ENCODE measurements at places on chromosomes 12 and 14.

GRCh38 chr12:81083906-81084513 lies 6.1 kb downstream of the ACSS3 start:
- DNase-seq = no peak

- no peak for DNase-seq
Measured at GRCh38 chr14:54672688-54673087, 105.8 kb downstream of the SAMD4A start.

DNA sequence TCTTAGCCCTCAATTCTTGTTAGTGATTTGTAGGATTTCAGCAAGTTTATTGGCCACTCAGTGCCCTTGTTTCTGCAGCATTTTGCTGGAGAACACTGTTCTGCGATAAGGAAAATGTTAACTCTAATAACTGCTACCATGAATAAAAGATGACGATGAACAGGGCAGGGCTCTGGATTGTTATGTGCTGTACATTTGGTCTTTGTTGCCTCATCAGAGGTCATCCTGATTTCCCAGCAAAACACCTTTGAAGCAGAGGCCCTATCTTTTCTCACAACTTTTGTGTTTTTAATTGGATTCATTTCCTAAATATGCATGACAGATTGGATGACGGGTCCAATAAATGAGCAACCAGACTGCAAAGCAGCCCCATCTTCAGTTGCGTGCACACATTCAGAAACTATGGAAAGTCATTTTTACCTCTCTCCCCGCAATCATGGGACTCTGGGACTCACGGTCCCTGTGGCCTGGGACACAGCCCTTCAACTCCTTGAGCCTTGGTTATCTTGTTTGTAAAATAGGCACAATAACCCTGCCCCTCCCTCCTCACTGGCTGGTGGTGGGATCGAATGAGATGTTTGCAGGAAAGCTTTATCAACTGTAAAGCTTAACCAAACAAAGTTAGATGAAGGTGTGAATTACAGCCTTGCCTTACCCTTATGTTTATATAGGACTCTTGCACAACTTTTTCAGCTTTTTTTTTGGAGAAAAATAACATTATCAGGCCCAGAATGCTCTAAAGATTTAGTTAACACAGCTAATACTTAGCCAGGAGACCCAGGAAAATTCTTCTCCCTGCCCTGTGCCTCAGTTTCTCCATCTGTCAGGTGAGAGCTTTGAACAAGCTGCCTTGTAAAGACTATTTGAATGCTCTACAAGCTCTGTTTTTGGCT lies 45.4 kb downstream of the RPH3A start:
- DNase-seq = no peak

DNA sequence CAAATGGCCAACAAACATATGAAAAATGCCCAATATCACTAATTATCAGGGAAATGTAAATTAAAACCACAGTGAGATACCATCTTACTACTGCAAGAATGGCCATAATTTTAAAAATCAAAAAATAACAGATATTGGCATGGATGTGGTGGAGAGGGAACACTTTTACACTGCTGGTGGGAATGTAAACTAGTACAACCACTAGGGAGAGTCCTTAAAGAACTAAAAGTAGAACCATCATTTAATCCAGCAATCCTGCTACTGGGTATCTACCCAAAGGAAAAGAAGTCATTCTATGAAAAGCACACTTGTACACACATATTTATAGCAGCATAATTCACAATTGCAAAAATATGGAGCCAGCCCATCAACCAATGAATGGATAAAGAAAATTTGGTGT lies 459.7 kb downstream of the GXYLT1 start:
- DNase-seq = no peak

GRCh38 chr14:54478636-54479215 lies 10.1 kb downstream of the GMFB start:
- DNase-seq = no peak

DNA sequence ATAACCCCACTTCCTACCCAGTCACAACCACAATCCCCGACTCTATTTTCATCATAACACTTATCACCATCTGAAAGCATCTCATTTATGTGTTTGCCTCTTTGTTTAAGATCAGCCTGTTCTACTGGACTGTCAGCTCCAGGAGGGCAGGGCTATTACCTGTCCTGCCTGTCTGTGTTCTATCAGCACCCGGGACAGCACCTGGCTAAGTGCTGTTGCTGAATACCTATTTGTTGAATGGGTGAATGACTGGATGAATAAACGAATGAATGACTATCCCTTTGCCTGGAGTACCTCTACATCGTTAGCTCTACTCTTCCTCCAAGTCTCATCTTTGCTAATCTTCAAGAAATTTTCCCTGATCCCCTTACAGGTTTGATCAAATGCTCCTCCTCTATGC lies 69.0 kb downstream of the WSCD2 start:
- no peak for DNase-seq

DNA sequence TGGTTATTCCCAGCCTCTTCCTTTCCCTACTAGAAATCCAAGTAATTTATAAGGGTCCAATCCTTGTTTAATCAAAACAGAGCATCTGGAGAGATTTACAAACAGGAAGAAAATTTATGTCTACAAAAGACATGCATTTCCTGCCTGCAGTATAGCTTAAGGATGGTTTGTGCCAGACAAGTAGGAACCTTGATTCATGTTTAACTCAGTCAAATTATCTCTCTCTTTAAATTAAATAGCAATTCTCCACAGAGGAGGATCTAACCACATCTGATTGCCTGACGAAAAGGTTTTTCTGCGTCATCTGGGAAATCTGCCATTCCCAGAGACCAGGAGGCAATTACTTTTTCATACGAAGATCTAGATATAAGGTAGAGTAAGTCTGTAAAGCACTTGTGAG lies 105.2 kb downstream of the ZFC3H1 start:
- DNase-seq = peak; percentile 37

DNA sequence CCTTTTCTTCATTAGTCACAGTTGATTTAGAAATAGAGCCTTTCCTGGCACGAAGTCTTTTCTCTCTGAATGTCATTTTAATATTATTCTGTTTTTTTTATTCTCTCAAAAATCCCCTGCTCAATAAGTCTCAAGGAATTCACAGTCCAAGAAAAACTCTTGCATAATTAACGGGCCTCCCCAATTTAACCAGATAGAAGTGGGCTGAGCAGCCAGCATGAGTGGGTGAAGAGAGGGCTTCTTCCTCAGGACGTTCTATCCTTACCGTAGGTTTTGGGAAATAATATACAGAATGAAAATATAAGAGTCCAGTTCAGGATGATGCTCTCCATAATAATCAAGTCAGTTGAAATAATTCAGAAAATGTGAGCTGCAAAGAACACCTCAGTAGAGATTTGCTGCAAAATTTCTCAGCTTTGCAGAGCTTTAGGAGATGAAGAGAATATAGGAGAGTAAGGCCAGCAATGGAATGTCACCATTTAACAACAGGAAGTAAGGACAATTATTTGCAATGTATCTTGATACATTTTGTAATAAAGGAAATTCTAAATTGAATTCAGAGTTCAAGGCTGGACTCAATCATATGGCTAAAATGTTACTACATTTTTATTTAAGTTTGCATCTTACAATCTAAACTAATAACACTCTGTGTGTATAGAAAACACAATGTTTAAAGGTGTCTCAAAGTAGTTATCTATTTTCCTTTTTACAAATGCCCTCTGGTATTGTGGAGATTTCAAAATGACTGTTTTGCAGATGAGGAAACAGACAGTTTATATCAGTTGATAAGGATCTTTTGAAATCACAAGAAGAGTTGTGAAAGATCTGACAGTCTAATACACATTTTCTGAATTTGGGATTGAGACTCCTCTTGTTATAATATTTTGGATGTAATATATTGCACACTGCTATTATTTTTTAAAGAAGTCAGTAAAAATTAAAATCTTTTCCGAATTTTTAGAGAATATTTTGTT lies 1724.1 kb upstream of the SEL1L start:
- no peak for DNase-seq

DNA sequence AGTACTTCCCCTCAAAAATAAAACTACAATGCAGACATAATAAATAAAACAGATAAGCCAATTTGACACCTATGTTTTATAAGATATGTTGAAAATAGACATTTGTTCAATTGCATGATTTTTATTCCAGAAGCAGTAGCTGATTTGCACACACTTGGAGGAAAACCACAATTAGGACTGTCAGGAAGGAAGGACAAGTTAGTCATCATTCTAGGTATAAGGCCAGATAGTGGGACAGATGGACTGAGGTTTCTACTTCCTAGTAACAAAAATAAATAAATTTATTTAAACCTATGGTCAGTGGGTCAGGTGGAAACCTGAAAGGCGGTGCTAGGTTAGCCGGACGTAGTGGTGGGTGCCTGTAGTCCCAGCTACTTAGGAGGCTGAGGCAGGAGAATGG lies 141.8 kb upstream of the RASSF8 start:
- DNase-seq = no peak

DNA sequence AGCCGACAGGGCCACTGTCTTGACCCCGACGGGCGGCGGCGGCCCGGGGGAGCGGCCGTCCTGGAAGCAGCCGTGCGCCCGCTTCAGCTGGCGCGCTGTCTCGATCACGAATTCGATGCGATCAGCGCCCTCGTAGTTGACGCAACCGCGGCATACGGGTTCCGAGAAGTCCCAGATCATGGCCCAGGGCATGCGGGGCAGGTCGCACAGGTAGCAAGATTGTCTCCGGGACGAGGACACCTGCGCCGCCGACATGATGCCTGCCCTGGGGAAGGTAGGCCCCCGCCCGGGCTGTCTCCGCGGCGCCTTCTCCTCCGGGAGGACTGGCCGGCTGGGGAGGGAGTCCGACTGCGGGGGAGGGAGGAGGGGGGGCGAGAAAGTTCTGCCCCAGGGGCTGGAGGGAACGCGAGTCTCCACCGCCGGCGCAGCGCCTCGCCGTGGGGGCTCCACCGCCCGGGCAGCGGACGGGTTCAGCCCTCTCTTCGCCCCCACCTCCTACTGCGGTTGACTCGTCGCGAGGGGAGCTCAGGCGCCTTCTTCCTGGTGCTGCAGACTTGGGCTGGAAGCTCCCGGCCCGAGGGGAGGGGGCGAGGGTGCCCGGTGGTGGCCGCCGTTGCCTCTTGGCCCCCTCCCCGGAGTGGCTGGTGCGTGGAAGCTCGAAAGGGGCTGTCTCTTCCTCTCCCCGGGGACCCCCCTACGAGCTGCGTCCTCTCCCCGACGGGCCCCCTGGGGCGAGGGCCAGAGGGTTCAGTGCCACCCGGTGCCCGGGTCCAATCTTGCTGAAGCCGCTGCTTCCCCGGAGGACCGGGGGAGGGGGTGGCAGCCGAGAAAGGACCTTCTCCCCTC lies 747 bp downstream of the IRF2BPL start:
- no peak for DNase-seq

DNA sequence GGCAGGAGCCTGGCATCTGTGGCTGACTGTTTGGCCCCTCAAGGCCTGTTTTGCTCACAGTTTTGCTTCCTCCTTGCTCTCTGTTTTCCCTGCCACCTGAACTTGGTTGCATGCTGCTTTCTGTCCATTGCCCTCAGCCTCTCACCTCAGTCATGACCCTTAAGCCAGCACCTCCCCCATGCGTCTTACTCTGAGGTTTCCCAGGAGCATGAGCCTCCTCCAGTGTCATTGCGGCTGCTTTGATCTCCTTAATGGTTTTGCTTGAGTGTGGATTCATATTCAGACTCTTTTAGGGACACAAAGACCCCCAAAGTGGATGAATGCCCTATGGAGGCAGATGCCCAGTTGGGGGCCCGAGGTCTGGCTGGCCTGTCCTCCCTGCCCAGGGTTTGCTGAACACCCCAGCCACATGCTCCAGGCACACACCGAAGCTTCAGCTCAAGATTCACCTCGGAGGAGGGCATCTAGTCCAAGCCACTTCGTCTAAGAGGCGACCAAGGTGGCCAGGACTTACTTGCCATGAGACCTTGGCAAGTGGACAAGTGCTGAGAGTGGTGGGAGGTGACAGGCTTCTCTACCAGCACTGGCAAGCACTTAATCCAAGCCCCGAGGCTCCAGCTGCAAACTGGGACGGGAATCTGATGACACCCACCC lies 95.4 kb upstream of the DIO3 start:
- DNase-seq = no peak

- peak; percentile 10 for DNase-seq
Measured at GRCh38 chr12:53623548-53624385, 2.4 kb downstream of the ATF7 start.

DNA sequence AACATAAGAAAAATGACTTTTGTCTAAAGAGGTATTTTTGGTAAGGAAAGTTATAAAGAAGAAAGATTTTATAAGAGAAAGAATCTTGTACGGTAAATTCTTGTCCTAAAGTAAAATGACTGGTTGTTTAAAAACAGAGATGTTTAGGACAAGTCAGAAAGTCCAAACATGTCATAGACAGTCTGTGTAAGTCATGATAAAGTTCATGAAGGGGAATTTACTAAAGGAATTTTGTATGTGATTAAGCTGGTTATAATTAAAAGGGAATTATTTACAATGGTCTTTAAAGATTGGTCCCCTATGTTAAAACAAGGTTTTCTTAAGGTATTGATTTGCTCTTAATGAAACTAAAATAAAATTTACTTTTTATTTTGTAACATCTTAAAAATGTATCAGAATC lies 269.4 kb upstream of the CCDC196 start:
- no peak for DNase-seq

DNA sequence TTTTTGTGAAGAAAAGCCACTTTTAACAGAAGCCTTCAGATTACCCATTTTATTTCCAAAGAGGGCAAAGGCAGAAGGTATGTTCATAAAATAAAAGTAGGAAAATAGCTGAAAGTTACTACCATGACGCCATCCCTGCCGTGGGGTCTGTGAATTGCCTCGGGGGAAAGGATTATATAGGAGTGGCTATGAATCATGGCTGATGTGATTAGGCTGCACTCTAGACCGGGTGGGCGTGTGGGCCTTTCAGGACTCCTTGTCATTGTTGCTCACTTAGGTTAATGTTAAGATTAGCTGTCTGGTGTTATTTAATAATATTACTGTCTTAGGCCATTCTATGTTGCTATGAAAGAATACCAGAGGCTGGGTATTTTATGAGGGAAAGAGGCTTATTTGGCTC lies 195.5 kb downstream of the EGLN3 start:
- no peak for DNase-seq

DNA sequence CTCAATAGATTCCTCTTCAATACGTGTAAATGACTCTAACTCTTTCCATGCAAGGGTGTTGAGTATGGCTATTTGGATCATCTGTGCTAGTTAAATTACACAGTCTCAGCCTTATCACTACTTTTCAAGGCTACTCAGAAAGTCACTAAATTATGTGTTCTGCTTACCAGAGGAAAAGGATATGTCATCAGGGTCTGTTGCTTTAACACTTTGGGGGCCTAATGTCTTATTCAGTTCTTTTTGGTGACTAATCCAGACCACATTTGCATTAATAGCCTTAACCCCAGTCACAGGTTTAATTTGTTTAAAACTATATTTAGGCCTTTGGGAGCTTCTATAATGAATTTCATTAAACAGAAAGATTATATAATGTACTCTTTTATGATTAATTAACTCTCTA lies 649.3 kb downstream of the RPS29 start:
- no peak for DNase-seq

DNA sequence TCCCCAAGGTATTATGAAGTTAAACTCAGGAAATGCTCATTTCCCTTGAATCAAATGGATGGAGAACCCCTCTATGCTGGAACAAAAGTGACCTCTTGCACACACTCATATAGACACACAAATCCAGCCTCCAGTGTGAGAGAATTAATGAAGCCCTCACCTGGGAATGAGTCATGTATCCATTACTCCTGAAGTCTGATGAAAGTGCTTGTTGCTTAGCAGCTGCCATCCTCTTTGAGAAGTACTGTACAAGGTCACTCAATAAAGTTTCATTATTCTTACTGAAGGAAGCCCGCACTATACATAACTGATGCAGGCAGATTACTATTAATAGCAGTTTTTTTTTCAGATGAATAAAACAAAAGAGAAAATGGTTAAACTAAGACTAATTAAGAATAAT lies 102.3 kb downstream of the RERG start:
- no peak for DNase-seq

GRCh38 chr12:116609319-116610114 lies 50.3 kb downstream of the MAP1LC3B2 start:
- no peak for DNase-seq

- no peak for DNase-seq
Measured at GRCh38 chr14:41699486-41699885, 92.8 kb downstream of the LRFN5 start.

Measured in fibroblast of skin of left quadriceps (primary cell).